Activated CD8-positive, alpha-beta T cell treated with anti-CD3 and anti-CD28 coated beads for 36 hours (primary cell): ENCODE measurements at places on chromosomes 16 and 17. TPM values are rescaled to one million over a fixed set of nuclear protein-coding genes. Genes with fewer than 3 reads are reported as not detected.

GRCh38 chr16:9092978-9093344 is 1.5 kb downstream of the HAPSTR1 start:
- peaks cover 38% of the 10 kb centered on the region for H3K4me1 ChIP-seq
- peak overlapping the region; percentile 98 for H3K27ac ChIP-seq
- peaks cover 45% of the 10 kb centered on the region for H3K36me3 ChIP-seq
- no peaks in the 10 kb centered on the region for H3K27me3 ChIP-seq
- H3K4me3 ChIP-seq: peak overlapping the region; percentile 79
- DNase-seq: peak; percentile 58

Gene MT1M
- not detected for total RNA-seq

Gene MYH13
- not detected for total RNA-seq

DNA sequence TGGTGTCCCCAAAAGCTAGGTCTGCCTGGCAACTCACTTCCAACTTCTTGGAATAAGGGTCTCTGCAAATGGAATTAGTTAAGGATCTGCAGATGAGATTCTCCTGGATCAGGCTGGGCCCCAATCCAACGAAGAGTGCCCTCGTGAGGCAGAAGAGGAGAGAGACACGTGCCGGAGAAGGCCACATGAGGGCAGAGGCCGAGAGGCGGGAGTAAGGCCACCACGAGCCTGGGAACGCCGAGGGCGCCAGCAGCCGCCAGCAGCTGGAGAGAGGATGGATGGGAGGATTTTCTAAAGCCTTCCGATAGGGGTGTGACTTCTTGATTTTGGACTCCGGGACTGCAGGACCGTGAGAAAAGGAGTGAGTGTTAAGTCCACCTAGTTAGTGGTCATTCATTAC is 76.3 kb downstream of the JPH3 start:
- peaks cover 3% of the 10 kb centered on the region for H3K27me3 ChIP-seq
- H3K4me3 ChIP-seq: no peak overlapping the region

DNA sequence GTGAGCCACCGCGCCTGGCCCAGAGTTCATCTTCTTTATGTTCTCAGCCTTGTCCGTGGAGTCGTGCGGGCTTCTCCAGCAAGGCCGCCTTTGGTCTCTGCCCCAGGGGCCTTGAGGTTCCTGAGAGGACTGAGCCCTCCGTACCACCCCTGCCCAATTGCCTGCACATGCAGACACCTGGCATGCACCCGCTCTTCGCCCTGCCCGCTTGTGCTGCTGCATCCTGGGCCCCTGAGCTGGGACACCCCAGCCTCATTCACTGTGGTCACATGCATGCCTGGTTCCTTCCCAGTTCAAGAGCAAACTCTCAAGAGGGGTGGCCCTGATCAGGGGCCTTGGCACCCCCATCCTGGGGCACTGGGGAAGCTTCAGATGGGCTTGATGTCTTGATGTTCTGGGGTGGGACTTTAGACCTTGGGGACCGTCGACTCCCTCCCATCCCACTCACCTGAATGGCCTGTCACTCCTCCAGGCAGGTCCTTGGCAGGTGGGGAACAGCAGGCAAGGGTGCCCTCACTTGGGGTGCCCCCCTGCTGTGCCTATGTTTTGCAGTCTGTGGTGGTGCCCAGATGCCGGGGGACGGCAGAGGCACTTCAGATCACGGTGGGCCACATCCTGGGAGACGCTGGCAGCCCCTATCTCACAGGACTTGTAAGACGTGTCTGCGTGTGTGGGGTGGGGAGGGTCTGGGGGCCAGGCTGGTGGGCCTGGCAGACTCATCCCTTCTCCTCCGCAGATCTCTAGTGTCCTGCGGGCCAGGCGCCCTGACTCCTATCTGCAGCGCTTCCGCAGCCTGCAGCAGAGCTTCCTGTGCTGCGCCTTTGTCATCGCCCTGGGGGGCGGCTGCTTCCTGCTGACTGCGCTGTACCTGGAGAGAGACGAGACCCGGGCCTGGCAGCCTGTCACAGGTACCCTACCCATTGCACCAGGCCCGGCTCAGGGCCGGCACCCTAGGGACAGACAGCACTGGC is 12.7 kb upstream of the SPNS2 start:
- peak; percentile 72 for DNase-seq
- H3K36me3 ChIP-seq: peaks cover 2% of the 10 kb centered on the region
- H3K4me1 ChIP-seq: peaks cover 45% of the 10 kb centered on the region
- H3K27me3 ChIP-seq: no peaks in the 10 kb centered on the region
- peak overlapping the region; percentile 86 for H3K4me3 ChIP-seq
